Heart left ventricle (tissue), 16 donors: ENCODE measurements at places on chromosomes 16 and 17.
A peak's percentile ranks its signal among the peaks of the same experiment; 100 is the strongest.

GRCh38 chr16:25224731-25225319 is 8.1 kb downstream of the AQP8 start:
- no peak for DNase-seq

DNA sequence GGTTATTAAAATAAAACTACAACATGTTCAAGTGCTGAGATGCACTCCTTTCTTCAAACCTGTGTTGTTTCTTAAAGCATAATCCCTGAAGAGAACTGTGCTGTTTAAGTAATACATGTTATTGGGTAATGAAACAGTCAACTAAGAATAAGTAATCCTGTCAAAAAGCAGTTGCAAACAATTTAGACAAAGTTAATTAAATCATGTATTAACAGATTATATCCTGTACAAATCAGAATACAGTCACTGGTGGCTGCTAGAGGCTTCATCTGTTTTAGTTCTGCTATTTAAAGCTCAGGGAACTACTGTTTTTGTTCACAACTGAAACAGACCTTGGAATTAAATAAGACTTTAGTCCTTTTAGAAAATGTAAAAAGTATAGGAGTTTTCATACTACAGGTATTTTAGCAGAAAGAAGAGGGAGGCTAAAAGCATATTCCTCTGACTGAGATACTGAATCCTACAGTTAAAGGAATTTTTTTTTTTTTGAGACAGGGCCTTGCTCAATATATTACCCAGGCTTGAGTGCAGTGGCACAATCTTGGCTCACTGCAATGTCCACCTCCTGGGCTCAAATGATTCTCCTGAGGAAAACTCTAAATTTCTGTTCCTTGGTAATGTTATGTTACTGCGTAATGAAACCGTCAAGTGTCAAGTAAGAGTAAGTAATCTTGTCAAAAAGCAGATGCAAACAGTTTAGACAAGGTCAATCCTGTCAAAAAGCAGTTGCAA is 27.3 kb upstream of the ITGA2B start:
- DNase-seq, result no peak

GRCh38 chr16:28494121-28494851 is at the start of gene APOBR:
Gene APOBR (plus strand): TSS chr16:28494643. CDS start chr16:28494682, 39 bp downstream.
- DNase-seq, result peak; percentile 74

DNA sequence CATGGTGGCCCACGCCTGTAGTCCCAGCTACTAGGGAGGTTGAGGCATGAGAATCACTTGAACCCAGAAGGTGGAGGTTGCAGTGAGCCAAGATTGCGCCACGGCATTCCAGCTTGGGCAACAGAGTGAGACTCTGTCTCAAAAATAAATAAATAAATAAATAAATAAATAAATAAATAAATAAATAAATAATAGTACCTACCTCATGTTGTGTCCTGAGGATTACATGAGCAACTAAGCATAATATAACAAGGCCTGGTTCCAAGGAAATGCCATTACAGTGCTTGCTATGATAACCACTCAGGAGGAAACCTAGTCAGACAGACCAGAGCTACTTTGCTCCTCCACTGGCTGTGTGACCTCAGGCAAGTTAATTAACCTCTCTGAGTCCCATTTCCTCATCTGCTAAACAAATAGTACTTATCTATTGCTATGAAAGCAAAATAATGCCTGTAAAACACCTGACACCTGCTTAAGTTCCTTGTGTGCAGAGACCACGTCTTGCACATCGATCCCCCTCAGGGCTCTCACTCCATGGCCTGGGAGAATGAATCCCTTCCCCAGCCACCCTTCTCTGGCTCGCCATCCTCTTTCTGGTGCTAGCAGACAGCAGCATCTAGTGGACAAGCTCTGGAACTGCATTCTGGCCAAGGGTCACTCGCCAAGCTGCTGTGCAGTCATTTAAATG is 7.5 kb downstream of the EPOP start:
- peak; percentile 69 for DNase-seq

DNA sequence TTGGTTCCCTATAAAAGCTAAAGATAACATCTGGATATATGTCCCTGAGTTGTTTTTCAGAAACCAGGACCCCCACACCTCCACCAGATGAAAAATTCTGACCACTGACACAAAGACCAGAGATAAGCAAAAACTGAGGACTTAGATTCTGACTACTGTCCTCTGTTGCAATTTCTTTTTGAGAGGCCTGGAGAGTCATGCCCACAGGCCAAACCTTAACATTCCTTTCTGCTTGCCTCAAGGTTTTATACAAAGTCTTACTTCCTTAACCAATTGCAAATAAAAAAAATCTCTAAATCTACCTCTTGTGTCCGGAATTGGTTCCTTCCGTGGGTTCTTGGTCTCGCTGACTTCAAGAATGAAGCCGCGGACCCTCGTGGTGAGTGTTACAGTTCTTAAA is 228.5 kb downstream of the ABCC12 start:
- DNase-seq, result no peak

GRCh38 chr17:61351745-61352407 is 47.8 kb upstream of the TBX2 start:
- no peak for DNase-seq

DNA sequence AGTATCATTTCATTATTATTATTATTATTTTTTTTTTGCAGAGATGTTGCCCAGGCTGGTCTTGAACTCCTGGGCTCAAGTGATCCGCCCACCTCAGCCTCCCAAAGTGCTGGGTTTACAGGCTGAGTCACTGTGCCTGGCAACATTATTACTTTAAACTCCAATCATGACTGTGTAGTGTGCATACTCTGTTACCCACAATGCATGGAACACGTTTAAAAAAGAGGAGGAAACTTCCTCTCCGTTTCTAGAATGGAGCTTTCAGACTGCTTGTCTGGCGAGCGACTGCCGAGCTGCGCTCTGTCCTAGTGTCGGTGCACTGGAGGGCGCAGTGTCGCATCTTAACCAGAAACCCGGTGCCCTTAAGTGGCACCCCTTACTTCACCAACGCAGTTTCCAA is 22.1 kb upstream of the FASN start:
- DNase-seq, result no peak

DNA sequence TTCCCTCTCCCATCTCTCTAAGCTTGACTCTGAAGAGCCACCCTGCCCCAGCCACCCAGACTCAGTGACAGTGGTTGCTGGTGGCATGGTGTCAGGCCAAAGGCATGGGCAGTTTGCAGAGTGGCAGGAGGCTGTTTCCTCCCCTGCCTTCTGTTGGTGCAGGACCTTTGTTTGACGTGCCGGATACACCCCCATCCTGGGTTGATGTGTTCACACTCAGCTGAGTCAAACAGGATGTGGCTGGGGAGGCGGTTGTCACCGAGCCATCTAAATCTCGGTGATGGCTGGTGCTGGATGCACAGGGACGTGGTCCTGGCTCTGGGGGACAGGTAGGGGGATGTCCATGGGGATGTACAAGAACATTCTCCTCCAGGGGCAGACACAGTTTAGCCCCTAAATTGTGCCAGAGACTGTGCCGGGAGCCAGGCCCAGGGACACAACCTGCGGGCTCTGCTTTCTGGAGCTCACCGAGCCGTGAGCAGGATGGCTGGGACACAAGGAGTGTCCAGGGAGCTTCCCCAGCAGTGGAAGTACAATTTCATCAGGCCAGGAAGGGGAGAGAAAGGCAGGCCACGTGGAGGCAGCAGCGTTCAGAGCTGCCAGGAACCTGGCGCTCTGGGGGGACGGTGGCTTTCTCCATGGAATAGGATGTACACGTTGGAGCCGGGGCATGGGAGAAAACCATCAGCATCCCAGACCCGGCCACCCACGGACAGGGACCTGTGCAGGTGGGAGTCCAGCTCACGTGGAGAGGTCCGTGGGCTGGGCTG is 264.2 kb downstream of the SEC14L1 start:
- peak; percentile 76 for DNase-seq

- DNase-seq, result no peak
Measured at GRCh38 chr16:2447920-2448583, 11.9 kb upstream of the TEDC2 start.

DNA sequence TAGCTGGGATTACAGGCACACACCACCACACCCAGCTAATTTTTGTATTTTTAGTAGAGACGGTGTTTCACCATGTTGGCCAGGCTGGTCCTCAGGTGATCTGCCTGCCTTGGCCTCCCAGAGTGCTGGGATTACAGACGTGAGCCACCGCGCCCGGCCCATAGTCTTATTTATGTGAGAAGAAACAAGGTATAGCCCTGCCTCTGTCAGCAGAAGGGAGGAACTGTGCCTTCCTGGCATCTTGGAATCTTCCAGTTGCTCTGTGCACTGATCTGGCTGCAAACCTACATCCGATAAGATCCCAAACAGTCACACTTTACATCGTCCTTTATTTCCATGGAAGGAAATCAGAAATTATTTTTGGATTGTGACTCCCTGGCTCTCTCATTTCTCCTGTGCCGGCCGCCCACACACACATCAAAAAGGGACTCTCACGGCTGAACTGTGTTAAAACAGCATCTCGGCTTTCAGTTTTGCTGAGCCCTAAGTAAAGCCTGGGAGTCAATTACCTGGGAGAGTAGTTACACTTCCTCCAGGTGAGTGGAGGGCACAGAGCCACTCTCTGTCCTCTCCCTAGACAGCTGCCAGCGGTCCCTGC is 23.3 kb downstream of the WIPI1 start:
- DNase-seq, result no peak

- no peak for DNase-seq
Measured at GRCh38 chr16:23378921-23379320, 74.1 kb downstream of the COG7 start.

DNA sequence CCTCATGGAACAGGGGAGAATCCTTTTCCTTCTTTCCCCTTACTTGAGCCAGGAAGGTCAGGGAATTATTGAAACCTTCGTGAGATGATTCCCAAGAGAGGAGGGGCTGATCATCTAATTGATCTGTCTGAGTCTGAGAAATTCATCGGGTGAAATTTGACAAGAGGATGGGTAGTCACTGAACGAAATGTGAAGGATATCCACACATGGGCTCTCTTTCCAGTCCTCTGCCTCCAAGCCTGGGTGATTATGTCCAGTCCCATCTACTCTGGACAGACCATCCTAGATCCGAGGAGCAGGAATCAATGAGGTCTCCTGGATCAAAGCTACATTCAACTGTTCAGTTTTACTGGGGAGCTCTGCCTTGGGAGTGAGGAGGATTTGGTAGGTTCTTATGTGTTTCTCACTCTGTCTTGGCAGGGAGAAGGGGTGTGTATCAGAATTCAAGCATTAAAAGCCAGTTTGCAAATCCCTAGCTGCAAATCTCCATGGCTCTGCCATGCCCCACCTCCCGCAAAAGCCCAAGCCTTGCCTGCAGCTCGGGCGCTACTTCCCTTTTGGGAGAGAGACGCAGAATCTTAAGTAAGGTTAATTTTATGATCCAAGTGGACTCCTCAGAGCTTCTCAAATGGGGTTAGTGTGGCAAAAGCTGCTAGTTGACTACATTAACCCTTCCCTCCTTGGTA is 47.1 kb upstream of the TEKT3 start:
- DNase-seq, result no peak

- no peak for DNase-seq
Measured at GRCh38 chr17:55430541-55431288, 9.1 kb upstream of the MMD start.

GRCh38 chr16:8493972-8494371 is 96.3 kb downstream of the TMEM114 start:
- no peak for DNase-seq

GRCh38 chr16:66289051-66289680 is 77.3 kb upstream of the CDH5 start:
- no peak for DNase-seq

GRCh38 chr17:59634632-59635541 is 15.2 kb downstream of the CLTC start:
- DNase-seq, result no peak

- DNase-seq, result no peak
Measured at GRCh38 chr16:83328936-83329335, 478.8 kb upstream of the HSBP1 start.

- DNase-seq, result no peak
Measured at GRCh38 chr16:180101-180675, at the start of gene HBQ1. Gene HBQ1 (plus strand): TSS chr16:180459. CDS start chr16:180487, 28 bp downstream.

GRCh38 chr17:36777118-36777517 is 160.2 kb upstream of the LHX1 start:
- DNase-seq, result no peak

GRCh38 chr16:86018487-86018886 is 119.5 kb downstream of the IRF8 start:
- peak; percentile 69 for DNase-seq

- DNase-seq, result no peak
Measured at GRCh38 chr17:79018370-79018695, 5.6 kb upstream of the C1QTNF1 start.

GRCh38 chr16:86988920-86989696 is 328.1 kb downstream of the C16orf95 start:
- no peak for DNase-seq

- no peak for DNase-seq
Measured at GRCh38 chr16:29900888-29901606, 759 bp downstream of the ASPHD1 start.

- DNase-seq, result no peak
Measured at GRCh38 chr16:81560979-81561657, 116.5 kb downstream of the CMIP start.

DNA sequence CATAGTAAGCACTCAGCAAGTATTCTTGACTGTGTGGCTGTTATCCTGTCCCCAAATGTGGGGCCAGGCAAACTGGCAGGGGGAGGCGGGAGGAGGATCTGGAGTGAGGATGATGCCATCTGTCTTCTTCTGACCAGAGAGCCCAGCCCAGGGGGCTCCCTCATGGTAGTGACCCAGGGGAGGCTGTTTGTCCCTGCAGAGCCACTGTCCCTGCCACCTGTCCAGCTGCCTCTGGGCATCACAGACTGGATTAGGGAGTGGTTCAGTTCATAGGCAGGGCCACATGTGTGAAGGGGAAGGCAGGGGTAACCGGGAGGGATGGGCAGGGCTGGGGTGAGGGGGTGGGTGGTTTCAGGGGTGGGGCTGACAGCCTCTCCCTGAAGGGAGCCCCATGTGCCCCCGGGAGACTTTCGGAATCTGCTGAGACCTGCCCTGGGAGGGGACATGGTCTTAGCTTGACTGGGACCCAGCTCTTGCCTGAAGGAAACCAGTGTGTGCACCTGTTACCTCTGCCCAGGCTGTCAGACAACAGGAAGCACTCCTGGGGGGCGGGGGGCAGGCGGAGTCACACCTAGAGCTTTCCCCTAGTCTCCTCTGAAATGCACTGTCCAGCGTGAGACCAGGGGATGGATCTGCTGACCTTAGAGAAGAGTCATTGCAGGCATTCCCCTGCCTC is 15.2 kb downstream of the ARHGAP23 start:
- DNase-seq, result no peak
